ENCODE measurements at places on chromosomes 6 and 20.

DNA sequence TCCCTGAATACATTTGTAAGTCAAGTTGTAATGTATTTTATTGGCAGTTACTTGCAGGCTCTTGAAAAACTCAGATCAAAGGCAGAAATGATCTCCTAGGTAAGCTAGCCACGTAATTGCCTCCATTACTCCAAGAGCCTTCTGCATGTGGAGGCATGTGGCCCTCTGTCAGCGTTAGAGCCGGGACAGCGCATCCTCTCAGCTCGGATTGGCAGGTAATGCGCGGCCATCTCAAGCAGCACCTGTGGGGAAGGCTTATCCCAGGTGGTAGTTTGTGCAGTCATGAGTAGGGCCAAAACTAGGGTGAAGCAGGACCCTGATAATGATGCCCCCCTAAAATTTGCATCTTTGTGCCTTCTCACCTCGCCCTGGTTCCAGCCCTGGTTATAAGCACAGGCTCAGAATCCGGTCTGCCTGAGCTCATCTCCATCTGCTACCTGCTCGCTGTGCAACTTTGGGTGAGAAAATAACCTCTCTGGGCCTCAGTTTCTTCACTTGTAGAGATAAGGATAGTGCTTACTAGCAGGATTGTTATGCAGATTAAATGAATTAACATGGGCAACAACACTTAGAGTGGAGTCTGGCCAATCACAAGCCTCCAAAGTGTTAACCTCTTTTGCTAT is 157.5 kb upstream of the PMEPA1 start:
- no peak for DNase-seq

GRCh38 chr6:161204866-161205557 is 68.8 kb downstream of the AGPAT4 start:
- DNase-seq: no peak

- DNase-seq: no peak
These were observed 9.0 kb downstream of the ADGRF1 start for GRCh38 chr6:47032974-47033765.

DNA sequence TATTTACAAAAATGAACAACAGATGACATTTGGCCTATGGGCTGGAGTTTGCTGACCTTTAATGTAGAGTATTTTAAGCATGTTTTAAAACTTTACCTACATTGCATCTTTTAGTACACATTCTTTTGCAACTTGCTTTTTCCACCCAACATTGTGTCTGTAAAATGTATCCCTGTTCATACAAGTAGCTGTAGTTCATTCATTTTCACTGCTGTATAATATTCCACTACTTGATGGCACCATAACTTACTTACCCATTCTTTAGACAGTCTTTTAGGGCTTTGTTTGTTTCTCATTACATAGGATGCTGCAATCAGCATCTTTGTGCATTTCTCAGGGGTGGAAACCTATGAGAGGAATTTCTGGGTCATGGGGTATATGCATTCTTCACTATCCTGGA is 115.1 kb downstream of the EYA2 start:
- no peak for DNase-seq

- DNase-seq: no peak
These were observed 207.9 kb upstream of the EYA4 start for GRCh38 chr6:133033263-133033662.

- no peak for DNase-seq
These were observed 50.1 kb downstream of the NFATC2 start for GRCh38 chr20:51492167-51493092.

DNA sequence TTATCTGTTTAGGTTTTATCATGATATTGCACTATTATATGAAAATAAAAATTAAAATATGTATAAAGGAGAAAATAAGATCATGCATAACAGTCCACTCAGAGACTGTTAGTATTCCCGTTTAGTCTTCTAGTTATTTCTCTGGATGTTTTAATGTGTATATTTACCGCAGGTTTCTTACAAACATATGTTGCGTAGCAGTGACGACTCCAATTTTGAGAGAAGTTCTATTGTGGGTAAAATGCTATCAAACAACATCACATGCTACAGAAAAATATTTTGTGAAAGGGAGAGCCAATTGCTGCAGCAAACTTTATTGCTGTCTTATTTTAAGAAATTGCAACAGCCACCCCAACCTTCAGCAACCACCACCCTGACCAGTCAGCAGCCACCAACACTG is 72.4 kb upstream of the NXT1 start:
- no peak for DNase-seq

DNA sequence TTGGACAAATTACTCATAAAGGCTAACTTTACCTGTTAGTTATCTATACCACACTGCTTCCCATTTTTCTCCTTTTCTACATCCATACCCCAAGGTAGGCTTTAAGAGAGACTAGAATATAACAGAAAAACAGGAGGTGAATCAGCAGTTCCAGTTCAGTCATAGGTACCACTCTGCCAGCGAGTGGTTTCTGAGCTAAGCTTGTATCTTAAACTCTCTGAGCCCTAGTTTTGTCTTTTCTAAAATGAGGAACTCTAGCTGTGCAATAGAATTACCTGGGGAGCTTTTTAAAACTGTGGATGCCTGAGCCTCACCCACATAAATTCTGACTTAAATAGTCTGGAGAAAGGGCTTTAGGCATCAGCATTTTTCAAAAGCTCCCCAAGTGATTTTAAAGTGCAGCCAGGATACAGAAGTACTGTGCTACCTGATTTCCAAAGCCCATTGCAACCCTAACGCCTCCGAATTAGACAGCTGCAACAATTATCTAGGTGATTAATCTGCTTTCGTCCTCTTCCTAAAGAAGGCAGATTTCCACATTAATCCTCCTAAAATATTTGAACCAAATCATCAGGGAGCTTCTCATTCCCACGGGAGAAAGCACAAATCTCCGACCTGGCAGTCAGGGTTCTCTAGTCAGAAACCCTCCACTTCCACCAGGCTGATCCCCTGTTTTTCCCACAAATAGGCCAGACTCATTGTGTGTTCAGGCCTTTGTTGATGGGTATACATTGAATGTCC is 37.4 kb upstream of the RPL7L1 start:
- DNase-seq: no peak

GRCh38 chr20:45308117-45308778 is at the start of gene MATN4:
Gene MATN4, minus strand, starts transcription at chr20:45308299. Its CDS starts 2,717 bp downstream, at chr20:45305582.
- no peak for DNase-seq

DNA sequence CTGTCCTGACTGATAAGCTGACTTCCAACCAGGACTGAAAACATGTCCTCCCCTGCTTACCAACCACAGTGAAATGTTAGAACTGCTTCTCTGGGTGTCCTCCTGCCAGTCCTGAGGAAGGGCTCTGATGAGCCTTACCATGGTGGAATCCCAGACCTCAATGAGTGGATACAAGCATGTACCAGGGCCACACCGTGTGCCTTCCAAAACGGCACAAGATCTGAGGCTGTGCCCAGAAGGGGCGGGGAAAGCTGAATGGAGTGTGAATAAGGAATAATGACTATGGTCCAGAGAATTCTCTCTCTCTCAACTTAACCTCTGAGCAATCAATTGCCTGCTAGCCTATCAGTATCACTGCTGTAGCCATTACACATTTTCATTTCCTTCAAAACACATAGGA is 51.7 kb downstream of the PDE10A start:
- DNase-seq: no peak

DNA sequence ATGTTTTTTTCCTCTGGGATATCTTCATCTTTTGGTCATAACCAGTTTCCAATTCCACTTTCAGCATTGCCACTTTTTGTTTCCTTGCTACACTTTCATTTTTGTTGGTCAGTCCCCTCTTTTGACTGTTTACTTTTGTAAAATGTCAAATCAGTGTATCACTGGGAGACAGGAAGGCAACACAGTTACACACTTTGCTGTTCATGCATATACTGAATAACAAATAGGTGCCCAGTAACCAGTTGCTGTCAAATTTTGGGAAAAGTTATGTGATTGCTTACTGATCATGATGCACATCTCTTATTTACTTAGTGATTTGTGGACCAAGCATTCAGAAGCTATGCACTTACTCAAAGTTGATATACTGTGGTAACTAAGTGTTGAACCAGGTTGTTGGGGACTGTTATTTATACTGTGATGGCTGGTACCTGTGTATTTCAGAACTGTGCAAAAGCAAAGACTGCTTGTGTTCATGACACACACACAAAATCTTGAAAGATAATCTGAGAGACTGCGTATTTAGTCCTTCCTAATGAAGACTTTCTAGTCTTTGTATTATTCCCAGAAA is 41.0 kb downstream of the ZNF292 start:
- DNase-seq: no peak

DNA sequence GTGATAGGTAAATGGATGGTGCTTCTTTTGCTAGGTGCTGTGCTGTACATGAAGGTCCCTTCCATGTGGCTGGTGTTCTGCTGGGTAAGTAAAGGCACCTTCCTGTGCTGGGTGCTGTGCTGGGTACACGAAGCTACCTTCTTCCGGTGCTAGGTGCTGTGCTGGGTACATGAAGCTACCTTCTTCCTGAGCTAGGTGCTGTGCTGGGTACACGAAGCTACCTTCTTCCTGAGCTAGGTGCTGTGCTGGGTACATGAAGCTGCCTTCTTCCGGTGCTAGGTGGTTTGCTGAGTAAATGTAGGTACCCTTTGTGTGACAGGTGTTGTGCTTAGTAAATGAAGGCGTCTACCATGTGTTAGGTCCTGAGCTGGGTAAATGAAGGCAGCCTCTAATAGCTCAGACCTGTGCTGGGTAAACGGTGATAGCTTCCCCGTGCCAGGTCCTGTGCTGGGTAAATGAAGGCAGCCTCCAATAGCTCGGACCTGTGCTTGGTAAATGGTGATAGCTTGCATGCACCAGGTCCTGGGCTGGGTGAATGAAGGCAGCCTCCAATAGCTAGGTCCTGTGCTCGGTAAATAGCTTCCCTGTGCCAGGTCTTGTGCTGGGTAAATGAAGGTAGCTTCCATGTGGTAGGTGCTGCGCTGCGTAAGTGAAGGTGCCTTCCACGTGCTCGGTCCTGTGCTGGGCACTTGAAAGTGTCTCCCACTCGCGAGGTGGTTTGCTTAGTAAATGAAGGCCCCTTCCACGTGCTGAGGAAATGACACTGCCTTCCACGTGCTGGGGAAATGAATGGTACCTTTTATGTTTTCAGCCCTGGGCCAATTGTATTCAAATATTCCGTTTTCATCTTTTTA is 115.5 kb downstream of the ERMARD start:
- DNase-seq: no peak

DNA sequence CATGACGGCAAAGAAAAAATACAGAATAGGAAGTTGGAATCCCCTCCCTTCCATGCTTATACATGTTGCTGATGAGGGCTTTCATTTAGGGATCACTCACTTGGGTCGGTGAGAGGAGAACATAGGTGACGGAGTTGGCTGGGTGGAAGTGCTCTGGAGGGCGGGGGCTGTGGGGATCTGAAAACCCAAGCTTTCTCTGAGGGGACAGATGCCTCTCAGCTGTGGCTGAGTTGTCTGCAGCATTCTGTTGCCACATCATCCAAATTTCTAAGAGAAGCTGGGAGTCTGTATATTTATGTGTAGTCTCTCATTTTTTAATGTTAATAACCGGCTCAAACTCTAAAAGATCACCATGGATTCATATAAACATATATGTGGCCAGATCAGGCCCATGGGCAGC is 141.5 kb downstream of the PLCB4 start:
- no peak for DNase-seq

DNA sequence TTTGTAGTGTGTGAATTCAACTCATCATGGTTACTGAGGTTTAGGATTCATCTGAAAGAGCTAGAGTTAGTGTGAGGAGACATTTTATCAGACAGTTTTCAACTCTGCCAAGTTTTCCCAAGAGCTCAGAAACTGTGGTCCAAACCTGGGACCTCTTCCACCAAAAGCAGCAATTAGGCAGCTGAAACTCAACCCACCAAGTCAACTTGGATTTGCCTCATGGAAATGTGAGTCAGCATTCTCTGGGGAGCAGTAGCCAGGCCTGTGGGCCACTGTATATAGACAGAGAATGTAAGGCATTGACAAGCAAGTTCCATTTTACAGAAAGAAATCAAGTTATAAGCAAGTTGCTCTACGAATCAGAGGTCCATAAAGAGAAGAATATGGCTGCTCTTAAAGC is 178.8 kb upstream of the HDDC2 start:
- peak; percentile 70 for DNase-seq

DNA sequence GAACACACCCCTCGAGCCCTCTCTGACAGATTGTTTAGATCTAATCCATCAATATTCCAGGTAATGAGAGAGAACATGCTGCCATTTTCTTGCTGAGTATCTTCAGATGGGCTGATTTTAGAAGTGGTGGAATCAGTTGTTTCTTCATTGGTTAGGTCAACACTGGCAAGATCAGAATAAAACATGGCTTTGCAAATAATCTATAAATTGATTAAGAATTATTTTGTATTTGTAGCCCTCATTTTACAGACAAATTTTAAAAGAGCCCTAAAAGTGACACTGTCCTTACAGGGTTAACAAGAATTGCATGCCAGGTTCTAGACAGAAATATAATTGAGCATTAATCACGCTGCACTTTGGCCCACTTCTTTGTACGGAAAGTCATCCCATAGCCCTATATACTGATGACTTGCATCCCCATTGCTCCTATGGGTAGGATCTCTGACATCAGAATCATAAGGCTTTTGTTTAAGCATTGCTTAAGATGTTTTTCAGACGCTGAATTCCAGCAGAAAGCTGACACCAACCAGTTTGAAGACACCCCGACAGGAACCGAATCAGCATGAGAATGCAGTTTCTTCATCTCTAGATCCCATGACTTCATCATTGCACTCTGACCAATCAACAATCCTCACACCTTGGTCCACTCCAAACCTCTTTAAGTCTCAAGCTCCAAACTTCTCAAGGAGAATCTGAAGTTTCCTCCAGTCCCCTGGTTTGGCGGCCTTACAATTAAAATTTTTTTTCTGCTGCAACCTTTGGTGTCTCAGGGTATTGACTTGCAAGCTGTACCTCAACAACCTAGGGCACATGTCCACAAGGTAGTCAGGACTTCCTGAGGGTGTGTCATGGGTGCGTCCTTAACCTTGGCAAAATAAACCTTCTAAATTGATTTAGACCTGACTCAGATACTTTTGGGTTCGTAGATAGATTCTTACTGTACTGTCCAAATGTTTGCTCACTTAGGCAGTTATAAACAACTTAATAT is 7.8 kb downstream of the TDP2 start:
- DNase-seq: peak; percentile 99

- no peak for DNase-seq
These were observed 2.4 kb downstream of the CEP85L start for GRCh38 chr6:118648866-118649554.

GRCh38 chr6:130113201-130113710 is 94.9 kb downstream of the L3MBTL3 start:
- DNase-seq: no peak

- no peak for DNase-seq
These were observed 138.2 kb downstream of the UNC5CL start for GRCh38 chr6:40900791-40901190.

DNA sequence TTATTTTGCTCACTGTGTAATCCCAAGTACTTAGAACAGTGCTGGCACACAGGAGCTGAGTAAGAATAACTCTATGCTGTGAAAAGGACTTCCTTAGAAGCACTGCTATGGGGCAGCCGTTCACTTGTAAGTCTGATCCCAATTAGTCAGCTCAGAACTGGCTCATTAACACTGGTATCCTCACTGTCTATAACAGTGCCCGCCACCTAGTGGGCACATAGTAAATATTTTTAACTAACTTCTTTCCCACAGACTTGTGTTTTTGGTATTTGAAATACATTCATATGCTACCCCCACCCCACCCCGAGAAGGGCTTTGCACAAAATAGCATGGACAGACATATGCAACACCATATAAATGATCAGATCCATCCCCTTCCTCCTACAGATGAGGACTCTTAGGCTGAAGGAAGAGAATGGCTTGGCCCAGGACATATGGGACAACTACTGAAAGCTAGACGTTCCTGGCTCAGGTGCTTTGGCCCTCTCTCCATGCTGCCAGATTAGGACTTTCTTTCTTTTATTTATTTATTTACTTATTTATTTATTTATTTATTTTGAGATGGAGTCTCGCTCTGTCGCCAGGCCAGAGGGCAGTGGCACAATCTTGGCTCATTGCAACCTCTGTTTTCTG is 47.1 kb downstream of the DST start:
- peak; percentile 40 for DNase-seq
